Cardiac muscle cell (in vitro differentiated cells and primary cell): ENCODE measurements at places on chromosomes 5 and 9.

DNA sequence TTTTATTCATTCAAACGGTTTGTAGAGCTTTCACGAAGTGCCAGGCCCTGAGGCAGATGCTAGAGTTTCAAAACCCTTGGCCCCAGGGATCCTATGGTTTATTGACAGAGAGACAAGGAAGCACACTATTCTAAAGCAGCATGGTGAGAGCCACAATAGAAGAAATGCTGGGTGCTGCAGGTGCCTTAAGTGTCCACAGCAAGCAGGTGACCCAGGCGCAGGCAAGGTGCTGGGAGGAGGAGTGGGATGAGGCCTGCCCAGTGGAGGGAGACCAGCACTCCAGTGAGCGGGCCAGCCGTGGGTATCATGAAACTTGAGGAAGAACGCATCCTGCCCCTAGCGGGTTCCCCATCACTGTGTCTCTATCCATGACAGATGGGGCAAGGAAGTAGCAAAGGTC lies 71.0 kb downstream of the OSMR start:
- DNase-seq = no peak

DNA sequence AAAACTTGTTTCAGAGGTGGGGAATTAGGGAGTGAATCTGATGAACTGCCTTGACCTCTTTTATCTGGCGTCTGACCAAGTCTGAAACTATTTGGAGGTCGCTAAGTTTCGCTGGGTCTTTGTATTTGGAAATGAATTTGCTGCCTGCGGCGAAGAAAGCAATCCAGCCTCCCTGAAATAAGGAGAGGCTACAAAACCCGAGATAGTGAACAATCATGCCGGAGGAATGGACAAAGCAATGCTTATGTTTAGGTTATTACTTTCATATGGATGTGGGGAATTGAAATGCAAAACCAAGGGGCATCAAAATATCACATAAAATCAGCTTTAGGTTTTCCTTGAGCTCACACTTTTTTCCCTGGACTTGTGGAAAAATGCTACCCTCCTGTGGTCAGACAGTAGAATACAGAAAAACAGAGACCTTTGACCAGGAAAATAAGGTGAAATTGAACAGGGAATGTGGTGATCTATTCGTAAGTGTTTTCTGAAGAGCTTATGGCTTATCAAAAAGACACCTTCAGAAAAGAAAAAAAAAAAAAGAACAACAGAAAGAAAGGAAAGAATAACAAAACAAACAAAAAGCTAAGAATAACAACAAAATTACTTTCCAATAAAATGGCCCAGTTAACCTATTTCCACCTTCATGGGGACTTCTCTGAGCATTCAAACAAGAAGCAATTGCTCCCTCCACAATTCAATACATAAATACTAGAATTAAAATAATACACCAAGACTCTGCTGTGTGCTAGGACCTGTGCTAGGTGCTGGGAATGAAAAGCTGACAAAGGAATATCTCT lies 68.6 kb upstream of the DPYSL3 start:
- peak; percentile 63 for DNase-seq

- DNase-seq = no peak
Measured at GRCh38 chr9:32177396-32177795, 207.0 kb upstream of the ACO1 start.

DNA sequence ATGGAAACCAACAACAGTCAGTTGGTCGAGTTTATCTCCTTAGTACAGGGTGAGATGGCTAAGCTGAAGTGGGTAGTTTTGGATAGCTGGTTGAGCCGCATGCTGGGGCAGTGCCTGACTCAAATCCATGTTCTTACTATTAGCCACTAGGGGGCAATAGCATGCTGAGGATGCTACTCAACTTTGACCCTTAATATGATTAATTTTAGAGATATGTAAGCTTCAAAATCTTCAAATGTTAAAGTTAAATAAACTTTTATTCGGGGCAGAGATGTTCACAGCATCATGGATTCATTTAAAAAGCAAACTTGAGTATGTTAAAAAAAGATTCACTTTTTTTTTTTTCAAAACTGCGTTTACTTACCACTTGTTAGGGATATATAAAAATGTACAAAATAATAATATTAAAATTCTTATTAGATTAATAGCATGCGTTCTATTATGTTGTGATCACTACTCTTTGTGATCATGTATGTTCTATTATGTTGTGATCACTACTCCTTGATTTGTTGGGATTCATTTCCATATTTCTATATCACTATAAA lies 57.0 kb downstream of the C9orf153 start:
- DNase-seq = peak; percentile 63

DNA sequence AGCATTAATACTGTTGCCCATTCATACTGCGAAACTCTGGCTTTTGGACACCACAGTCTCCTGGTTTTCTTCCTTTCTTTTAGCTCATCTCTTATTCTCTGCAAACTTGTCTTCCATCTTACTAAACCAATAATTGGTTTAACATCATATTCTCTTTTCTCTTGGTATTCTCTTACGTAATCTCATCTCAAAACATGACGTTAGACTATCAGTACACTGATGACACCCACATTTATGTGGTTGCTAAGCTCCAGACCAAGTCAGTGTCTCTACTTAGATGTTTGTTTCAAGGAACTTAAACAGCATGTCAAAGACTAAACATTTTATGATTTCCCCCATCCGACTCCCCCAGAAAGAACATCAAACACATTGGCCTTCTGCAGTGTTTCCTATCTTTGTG lies 2.1 kb downstream of the PRRC1 start:
- DNase-seq = no peak

GRCh38 chr9:32705059-32705458 lies 69.6 kb upstream of the TAF1L start:
- DNase-seq = no peak

GRCh38 chr9:111566234-111566633 lies 33.2 kb downstream of the PTGR1 start:
- DNase-seq = peak; percentile 52

DNA sequence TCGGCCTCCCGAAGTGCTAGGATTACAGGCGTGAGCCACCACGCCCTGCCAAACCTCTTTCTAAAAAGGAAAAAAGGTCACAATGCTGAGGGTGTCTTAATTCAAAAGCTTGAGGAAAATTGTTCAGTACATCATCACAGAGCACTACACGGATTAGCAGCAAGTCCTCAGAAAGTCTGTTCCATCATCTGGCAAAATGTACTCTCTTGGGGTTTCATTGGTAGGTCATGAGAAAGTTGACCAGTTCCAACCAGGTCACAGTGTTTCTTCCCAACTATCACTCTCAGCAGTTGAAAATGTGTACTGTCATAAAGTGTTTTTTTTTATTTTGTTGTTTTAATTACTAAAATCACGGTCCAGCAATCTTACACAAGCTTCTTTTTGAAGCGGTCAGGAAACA lies 299.6 kb downstream of the FBXL7 start:
- no peak for DNase-seq

DNA sequence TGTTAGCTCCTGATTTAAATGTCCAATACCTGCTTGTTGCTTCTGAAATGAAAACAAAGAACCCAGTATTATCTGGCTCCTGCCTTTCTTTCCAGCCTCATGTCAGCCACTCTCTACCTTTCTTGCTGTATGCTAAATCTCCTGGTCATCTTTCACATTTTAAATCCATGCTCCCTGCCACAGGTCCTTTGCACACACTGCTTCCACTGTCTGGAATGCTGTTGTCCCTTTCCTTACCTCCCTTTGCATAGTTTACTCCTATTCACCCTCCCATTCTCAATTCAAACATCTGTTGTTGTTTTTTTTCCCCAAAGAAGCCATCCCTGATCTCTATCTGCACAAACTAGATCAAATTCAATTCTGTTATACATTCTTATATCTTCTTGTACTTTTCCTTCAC lies 97.0 kb upstream of the NR4A3 start:
- no peak for DNase-seq

GRCh38 chr9:79895232-79895631 lies 323.5 kb downstream of the TLE4 start:
- no peak for DNase-seq

DNA sequence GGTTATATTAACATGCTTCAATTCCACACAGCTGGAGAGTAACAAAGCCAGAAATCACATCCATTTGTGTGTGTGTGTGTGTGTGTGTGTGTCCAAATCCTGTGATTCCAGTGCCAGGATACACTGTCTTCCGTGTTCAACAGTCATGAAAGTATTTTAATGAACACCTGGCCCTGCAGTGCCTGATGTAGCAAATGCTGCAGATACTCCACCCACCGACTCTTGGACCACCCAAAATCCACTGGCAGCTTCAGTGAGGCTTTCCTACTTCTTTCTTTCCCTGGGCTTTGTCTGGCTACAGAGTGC lies 13.1 kb upstream of the INSYN2B start:
- no peak for DNase-seq
